ENCODE measurements at places on chromosomes 5 and 9. TPM values are rescaled to one million over a fixed set of nuclear protein-coding genes. Genes with fewer than 3 reads are reported as not detected.

PLEKHG4B gene
- 0.24 TPM for total RNA-seq

EPB41L4A gene
- total RNA-seq: 6.7 TPM

- DNase-seq: no peak
Observed at GRCh38 chr5:8557728-8558127, 688.8 kb downstream of the MTRR start.

DNA sequence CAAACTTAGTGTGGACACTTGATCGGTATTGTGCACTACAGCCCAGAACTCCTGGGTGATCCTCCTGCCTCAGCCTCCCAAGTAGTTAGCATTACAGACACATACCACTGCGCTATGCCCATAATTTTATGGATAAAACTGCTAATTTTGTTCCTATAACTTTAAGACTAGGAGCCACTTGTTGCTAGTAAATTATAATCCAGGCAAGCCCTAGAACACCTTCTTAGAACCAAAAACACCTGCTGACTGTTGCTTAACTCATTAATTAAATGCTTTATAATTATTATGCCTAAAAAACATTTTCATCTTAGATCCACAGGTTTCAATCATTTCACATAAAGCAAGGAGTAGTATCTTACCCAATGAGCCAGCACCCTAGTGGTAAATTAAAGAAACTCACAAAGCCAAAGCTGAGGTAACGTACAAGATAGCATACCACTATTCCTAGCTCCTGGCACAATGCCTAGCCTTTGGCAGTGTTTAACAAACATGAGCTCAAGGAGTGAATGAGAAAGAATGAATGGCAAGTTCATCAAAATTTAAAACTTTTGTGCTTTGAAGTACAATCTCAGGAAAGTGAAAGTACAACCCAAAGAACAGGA lies 5.4 kb downstream of the MRPS27 start:
- no peak for DNase-seq

- DNase-seq: no peak
Observed at GRCh38 chr5:38745836-38746732, 99.7 kb upstream of the OSMR start.

- no peak for DNase-seq
Observed at GRCh38 chr5:140109018-140109758, 4.7 kb upstream of the PURA start.

DNA sequence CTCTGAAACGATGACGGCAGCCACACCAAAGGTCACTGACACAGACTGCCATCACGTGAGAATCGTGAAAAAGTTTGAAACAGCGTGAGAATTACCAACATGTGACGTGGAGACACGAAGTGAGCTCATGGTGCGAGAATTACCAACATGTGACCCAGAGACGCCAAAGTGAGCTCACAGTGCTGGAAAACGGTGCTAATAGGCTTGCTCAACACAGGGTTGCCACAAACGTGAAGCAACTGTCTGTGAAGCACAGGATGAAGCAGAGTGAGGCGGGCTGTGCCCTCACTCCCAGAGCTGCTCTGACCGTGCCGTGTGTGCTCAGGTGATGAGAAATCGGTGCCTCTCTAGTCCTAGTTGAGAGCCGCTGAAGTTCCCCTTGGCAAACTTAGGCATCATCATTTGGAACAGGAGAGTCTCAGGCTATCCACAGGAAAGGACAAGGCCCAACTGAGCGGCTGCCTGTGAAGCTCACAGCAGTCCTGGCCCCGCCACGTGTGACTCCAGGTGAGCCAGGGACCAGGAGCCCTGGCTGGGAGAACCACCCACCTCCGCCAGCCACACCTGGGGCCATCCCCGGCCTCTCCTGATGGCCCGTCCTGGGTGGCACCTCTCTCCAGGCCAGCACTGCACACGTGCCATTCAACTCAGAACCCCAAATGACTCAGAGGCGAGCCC lies 29.8 kb upstream of the SLC6A3 start:
- DNase-seq: no peak

DNA sequence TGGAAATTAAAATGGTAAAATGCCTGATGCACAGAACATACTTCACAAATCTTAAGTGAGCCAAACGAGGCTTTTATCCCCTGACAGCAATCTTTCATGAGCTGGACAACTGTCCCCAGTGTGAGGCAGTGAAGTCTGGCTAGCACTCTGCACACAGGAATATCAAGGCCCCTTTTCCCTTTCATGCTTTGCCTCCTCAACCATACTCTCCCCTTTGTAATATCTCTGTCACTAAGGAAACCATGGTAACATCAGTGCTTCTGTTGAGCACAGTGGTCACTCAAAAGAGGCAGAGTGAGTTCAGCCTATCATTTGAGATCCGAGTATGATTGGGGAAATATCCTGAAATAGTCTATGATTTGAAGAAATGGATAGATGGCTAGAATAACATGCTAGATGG lies 318.3 kb downstream of the ENC1 start:
- no peak for DNase-seq

GRCh38 chr5:18702821-18703220 lies 1068.6 kb downstream of the TAF11L14 start:
- DNase-seq: no peak

TRUB2 gene
- 13.6 TPM for total RNA-seq

ARHGEF37 gene
- total RNA-seq: 9.7 TPM

PCDHB7 gene
- 0.70 TPM for total RNA-seq

DNA sequence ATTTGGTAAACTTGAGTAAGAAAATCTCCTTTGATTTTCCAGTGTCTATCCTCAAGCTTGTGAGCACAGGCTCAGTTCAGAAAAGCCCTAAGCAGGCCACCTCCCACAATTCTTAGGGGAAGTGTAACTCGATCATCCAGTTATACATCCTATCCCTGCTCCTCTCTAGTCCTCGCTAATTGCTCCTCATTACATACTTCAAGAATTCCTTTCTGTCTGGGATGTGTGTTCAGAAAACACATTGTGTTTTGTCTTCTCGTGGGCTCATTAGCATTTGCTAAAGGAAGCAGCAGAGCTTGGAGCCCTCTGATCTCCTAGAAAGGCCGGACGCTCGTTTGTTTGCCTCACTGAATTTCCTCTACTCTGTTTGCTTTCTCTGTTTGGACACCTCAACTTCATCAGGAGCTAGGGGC lies 268.2 kb upstream of the RFX3 start:
- DNase-seq: no peak

GRCh38 chr5:61394078-61394704 lies 62.1 kb downstream of the ZSWIM6 start:
- DNase-seq: no peak

DNA sequence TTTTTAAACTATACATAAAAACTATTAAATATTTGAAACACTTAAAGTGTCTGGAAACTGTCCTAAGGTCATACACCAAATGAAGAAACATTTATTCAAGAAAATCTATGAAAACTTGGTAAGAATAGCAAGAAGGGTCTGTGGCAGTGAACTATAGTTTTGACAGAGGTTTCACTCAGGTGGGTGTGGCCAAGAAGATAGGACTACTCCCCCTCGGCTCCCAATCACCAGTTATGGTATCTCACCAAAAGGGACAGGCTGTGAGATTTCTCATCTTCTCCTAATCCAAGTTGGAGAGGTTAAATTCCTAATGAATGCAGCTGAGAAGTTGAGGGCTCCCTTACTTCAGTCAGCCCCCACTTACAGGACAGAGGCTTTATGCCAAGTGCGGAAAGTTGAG lies 2.9 kb downstream of the ARSK start:
- no peak for DNase-seq

- no peak for DNase-seq
Observed at GRCh38 chr9:19451240-19452087, 42.7 kb downstream of the ACER2 start.

Data from pancreas (tissue), 10 donors.